ENCODE measurements at places on chromosomes 13 and 19. TPM values are rescaled to one million over a fixed set of nuclear protein-coding genes. Genes with fewer than 3 reads are reported as not detected.

ZNF845 gene
- 7.3 TPM for total RNA-seq

KLK2 gene
- total RNA-seq, result 31.2 TPM

CGB8 gene
- total RNA-seq, result not detected

UHRF1 gene
- 0.53 TPM for total RNA-seq

NLRP9 gene
- total RNA-seq, result not detected

URAD gene
- not detected for total RNA-seq

OR4F17 gene
- not detected for total RNA-seq

FCAR gene
- total RNA-seq, result not detected

All from lower leg skin (tissue), 4 donors.